ENCODE measurements at places on chromosomes 13 and 19. TPM values are rescaled to one million over a fixed set of nuclear protein-coding genes. Genes with fewer than 3 reads are reported as not detected.

The ADM5 gene
- polyA plus RNA-seq, result 0.52 TPM

The SIGLEC9 gene
- 1.2 TPM for polyA plus RNA-seq

The SCEL gene
- polyA plus RNA-seq, result 0.05 TPM

The ITGBL1 gene
- 5.8 TPM for polyA plus RNA-seq

The SF3A2 gene
- polyA plus RNA-seq, result 26.4 TPM

The CASP14 gene
- polyA plus RNA-seq, result not detected

The ZNF266 gene
- 10.5 TPM for polyA plus RNA-seq

The MED4 gene
- 56.2 TPM for polyA plus RNA-seq

The MOB3A gene
- polyA plus RNA-seq, result 9.5 TPM

The ZNF541 gene
- 0.20 TPM for polyA plus RNA-seq

The FSD1 gene
- not detected for polyA plus RNA-seq

The GGN gene
- polyA plus RNA-seq, result 0.11 TPM

The VWA8 gene
- 11.7 TPM for polyA plus RNA-seq

The ZNF296 gene
- 0.25 TPM for polyA plus RNA-seq

The ZNF556 gene
- polyA plus RNA-seq, result not detected

The EBI3 gene
- 0.70 TPM for polyA plus RNA-seq

The C1QTNF9B gene
- 1.2 TPM for polyA plus RNA-seq

The FUT1 gene
- 3.0 TPM for polyA plus RNA-seq

The ZNF627 gene
- 4.2 TPM for polyA plus RNA-seq

The CERS1 gene
- polyA plus RNA-seq, result 1.1 TPM

The URAD gene
- polyA plus RNA-seq, result not detected
